ENCODE measurements at places on chromosomes 12 and 14.

- DNase-seq, result no peak
These were observed 5.7 kb downstream of the INF2 start for GRCh38 chr14:104694991-104695659.

DNA sequence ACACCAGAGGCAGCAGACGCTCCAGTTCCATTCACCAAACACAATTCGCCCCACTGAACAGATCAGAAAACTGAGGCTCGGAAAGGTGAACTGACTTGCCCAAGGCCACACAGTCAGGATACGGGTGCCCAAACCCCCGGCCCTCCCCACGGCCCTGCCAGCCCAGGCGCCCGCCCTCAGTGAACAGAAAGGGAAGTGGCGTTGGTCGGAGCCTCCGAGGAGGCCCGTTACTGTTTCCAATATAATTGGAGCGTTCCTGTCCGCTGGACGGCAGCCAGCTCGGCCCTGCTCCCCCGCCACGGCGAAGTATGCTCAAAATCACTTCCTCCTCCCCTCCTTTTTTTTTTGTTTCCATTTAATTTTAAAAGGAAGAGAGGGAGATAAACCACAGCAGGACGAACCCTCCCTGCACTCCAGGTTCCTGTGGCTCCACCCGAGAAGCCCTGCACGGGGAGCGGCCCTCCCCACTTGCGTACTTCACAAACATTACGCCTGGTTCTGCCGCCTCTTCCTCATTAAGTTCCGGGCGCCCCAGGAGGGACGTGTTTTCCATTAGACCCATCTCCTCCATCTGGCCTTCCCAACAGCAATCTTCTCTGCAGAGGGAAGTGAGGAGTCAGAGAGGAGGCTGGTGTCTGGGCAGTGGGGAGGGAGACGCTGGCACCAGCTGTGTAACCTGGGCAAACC is 61.1 kb downstream of the NCOR2 start:
- no peak for DNase-seq

- no peak for DNase-seq
These were observed 878.0 kb upstream of the MDGA2 start for GRCh38 chr14:48553443-48553842.

GRCh38 chr12:58202933-58203718 is 261.8 kb downstream of the ATP23 start:
- no peak for DNase-seq

- DNase-seq, result no peak
These were observed 89.8 kb downstream of the WSCD2 start for GRCh38 chr12:108218921-108219320.

GRCh38 chr12:12660201-12660600 is 35.8 kb downstream of the GPR19 start:
- DNase-seq, result no peak

DNA sequence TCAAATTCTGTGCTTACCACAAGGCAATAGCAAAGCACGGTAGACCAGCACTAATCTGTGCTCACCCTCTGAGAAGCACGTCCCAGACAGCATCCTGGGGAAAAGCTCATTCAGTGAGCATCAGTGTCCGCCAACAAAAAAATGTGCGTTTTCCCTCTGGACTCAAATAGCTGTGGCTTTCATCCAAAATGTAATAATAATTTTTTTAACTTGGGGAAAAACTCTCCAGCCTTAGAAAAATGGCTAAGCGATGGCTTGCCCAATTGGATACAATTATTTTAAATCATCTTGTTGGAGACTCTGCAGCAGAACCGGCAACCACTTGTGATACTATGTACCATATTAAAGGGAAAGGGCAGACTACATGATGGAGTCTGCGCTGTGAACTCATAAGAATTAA is 1.1 kb upstream of the KRT77 start:
- no peak for DNase-seq

- no peak for DNase-seq
These were observed 69.1 kb downstream of the C12orf75 start for GRCh38 chr12:105399428-105400081.

DNA sequence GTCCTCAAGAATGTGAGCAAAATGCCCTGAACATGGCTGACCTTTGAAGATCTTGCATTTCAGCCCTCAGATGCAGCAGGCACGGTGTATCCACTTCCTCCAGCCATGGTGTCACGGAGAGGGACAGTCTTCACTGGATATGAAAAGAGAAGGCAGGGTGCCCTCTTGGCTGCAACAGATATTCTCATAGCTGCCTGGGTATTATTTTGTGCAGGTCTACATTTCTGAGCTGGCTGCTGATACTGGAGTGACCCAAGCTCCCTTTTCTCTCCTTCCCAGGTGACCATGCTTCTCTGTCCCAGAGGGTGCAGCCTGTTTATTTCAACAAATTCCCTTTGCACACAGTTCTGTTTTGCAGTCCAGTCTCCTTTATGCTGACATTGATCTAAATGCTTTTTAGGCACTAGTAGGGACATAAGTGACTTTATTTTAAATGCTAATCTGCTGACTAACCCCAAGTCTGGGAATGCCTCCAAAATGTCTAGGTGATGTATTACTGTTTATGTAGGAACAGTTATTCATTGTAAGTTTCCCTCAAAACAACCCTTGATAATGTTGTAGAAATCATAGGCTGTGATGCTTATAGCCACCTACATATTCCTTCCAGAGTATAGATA is 17.4 kb upstream of the PYGL start:
- DNase-seq, result peak; percentile 51

DNA sequence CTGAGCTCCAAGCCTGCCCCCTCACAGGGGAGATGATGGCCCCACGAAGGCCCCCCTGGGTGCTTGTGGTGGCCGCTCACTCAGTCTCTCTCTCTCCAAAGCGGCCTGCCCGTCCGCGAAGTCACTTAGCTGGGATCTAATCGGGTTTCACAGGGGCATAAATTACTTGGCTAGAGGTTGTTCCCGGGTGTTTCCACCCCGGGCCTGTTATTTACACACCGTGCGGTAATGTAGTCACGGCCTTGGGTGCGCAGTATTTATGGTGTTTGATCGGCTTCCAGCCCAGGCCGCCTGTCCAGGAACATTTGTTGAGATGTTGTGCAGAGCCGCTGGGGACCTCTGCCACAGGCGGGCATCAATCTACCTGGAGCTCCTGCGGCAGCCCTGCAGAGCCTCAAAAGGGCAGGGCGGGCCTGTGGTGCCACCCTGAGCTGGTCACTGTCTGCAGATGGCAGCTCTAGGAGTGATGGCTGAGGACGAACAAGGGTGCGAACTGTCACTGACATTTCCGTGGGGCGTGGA is 91.2 kb downstream of the KIF26A start:
- no peak for DNase-seq

DNA sequence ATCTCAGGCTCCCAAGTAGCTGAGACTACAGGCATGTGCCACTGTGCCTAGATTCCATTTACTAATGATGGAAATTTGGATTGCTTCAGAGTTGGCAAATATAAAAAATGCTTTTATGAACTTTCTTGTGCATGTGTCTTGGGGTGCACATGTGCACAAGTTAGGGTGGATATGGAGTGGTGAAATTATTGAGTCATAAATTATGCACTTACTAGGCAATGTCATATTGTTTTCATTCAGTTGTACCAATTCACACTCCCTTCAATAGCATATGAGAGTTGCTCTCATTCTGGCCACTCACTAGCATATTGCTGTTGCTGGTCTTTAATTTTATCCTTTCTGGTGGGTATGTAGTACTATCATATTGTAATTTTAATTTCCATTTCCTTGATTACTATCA is 45.7 kb upstream of the KRAS start:
- no peak for DNase-seq

DNA sequence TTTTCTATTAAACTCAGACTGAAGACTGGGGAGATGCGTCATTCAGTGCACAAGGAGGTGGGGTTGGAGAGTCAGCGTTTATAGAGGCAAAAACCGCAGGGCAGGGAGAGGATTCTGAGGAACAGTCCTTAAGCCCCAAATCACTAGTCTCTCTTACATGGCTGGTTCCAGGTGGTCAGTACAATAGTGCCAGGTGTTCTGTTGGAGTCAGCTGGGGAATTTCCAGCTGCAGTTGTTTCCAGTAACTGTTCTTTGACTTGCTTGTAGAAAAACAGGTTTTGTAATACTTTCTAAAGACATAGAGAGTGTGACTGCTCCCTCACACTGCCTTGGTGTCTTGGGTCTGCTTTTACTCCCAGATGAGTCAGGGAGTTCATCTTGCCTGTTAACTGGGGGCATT is 192.2 kb downstream of the TMTC3 start:
- DNase-seq, result peak; percentile 93
